Heart right ventricle (tissue), 16 donors: ENCODE measurements at places on chromosomes 12 and 14. TPM values are rescaled to one million over a fixed set of nuclear protein-coding genes. Genes with fewer than 3 reads are reported as not detected.

DNA sequence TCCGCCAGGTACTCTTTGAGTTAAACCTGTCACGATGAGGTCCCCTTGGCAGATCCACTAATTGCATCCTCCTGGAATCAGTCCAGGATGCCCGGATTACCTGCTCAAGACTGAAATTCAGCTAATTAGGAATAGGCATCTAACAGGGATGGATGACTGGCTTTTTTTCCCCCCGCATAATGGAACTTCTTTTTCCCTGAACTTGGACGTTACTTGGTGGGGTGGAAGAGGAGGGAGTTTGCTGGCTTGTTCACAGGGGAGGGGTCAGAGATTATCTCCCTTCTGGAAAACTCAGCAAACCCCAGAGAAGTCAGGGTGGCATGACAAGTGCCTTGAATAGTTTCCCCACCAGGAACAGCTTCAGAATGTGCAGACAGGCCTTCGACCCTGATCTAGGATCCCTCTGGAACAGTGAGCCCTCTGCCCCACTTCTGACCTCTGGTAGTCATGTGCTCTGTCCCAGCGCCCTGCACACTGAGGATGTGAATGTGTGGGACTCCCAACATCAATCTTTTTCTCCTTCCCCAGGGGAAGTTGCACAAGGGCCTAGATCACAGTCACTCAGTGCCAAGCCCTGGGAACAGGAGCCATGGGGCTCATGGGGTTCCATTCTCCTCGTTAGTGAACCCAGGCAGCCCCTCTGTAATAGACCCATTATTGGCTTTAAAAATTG, 142.5 kb downstream of the SMOC1 start:
- no peak for DNase-seq

DNA sequence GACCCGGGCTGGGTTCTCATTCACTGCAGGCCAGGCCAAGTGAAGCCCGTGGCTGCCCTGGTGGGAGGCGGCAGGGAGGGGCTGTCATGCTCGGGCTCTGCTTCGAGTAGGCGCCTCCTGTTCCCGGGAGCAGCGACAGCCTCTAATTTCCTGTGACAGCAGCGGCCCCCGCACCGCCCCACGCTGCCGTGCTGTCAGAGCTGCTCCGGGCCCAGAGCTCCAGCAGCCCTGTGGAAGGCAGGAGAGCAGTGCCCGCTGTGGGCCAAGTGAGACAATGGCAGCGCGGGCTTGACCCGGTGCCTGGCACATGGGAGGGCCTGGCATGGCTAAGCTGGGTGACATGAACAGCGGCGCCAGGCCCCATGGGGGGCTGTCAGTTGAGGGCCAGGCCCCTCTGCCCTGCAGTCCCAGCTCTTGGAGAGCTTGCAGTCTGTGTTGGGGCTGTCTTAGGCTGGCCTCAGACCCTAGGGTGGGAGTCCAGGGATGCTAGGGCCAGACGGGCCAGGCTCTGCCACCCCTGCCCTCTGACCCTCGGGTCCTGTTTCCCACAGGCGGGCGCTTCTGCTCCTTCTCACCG, 5.1 kb downstream of the TRMT61A start:
- no peak for DNase-seq

DNA sequence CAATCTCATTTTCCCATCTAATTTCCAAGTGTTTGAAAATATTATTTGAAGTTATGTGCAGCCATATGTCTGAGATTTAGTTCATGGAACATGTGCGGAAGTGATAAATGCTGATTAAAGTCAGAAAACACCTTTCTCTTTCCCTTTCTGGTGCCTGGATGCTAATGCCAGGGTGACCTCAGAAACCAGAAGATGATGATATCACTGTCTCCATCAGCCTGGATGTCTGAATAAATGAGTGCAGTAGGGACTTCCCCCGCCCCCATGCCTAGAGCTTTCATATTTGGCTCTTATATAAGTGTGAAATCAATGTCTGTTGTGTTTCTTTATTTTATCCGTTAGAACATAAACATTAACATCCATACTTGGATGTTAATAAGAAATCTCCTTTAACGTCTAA, 261.9 kb upstream of the LRIG3 start:
- DNase-seq: no peak

DNA sequence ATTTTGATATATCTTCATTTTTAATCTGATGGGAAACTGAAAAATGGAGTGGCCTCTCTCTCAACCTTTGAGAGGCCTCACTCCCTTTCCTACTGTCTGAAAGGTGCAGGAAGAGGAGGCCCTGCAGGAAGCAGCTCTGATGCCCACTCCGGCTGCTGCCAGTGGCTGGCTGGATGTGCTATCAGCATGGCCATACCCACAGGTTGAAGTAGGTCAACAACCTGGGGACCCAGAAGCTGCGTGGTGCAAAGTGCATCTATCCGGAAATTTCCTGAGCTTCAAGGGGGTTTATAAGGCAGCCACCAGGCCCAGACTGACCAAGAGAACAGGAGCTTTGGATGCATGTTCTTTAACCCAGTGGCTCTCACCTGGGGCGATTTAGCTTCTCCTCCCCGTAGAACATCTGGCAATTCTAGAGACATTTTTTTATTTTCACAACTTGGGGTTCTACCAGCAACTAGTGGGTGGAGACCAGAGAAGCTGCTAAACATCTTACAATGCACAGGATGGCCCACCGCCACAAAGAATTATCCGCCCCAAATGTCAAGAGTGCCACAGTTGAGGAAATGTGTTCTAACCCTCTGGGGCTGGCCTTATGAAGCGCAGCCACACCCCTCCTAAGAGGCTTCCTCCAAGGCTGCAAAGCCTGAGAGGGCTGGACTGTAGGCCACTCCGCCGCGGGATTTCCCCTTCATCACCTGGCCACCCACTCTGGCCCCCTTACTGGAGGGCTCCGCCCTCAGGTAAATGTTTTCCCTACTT, 8.2 kb upstream of the BATF start:
- DNase-seq: no peak

The APOF gene
- total RNA-seq: not detected

- DNase-seq: no peak
Observed at GRCh38 chr14:51400139-51400538, 160.1 kb downstream of the TMX1 start.

The ACOT4 gene
- total RNA-seq: 0.77 TPM

The ZNF385A gene
- total RNA-seq: 5.0 TPM

GRCh38 chr14:41859336-41859735, 252.7 kb downstream of the LRFN5 start:
- DNase-seq: no peak

GRCh38 chr12:118101051-118101450, 2.8 kb downstream of the VSIG10 start:
- DNase-seq: no peak

DNA sequence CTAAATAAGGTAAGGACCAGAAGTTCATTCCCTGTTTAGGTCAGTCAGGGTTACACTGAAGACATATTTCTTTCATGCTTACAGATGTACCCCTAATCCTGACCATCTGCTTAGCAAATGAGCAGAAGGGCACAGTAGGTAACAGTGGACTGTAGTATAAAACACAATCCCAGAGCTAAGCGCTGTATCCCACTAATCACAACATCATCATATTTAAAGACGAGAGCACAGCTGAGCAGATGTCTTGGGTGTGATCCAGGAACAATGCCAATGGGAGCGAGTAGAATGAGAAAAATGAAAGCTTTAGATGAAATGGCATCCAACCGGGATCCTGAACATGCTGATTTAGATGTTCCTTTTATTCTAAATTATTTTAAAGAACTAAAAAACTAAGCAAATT, 213.4 kb downstream of the CCER1 start:
- DNase-seq: no peak

The TAS2R9 gene
- not detected for total RNA-seq

GRCh38 chr12:123916729-123917128, 55.9 kb downstream of the CCDC92 start:
- no peak for DNase-seq

- no peak for DNase-seq
Observed at GRCh38 chr12:70885956-70886355, 34.6 kb downstream of the PTPRR start.

GRCh38 chr12:95158919-95159318, 58.3 kb downstream of the FGD6 start:
- no peak for DNase-seq

GRCh38 chr12:3243376-3244084, 166.4 kb downstream of the TSPAN9 start:
- no peak for DNase-seq

DNA sequence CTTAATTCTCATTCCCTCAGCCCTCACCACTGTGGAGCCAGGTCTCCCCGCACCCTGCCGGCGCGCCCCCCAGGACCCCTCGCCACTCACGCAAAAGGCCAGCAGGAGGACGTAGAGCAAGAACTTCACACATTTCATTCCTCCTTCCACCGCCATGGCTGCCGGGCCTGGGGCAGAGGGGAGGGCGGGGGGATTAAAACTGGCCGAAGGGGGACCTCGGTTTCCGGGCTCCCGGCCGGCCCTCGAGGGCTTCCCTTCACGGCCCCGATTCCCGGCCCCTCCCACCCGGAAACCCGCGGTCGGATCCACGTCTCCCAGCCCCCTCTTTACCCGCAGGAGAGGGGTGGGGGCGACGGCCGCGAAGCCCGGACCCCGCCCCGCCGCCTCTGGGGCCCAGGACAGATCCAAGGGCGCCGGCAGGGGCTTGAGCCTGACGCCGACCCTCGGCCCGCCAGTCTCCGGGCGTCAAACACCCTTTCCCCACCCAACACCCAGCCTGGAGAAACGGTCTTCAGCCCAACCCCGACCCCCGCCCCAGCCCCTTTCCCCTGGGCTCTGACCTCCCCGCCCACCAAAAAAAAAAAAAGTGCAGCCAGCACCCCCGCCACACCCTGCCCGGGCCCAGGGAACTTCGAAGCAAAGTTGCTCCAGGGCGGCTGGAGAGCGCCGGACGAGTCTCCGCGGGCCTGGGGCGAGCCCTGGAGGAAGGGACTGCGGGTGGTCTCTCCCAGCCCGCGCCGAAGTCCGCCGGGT, 447 bp downstream of the CD63 start:
- DNase-seq: peak; percentile 87

GRCh38 chr12:47943623-47944340, 19.6 kb upstream of the TMEM106C start:
- no peak for DNase-seq

GRCh38 chr14:66315098-66315497, 171.1 kb upstream of the CCDC196 start:
- no peak for DNase-seq

DNA sequence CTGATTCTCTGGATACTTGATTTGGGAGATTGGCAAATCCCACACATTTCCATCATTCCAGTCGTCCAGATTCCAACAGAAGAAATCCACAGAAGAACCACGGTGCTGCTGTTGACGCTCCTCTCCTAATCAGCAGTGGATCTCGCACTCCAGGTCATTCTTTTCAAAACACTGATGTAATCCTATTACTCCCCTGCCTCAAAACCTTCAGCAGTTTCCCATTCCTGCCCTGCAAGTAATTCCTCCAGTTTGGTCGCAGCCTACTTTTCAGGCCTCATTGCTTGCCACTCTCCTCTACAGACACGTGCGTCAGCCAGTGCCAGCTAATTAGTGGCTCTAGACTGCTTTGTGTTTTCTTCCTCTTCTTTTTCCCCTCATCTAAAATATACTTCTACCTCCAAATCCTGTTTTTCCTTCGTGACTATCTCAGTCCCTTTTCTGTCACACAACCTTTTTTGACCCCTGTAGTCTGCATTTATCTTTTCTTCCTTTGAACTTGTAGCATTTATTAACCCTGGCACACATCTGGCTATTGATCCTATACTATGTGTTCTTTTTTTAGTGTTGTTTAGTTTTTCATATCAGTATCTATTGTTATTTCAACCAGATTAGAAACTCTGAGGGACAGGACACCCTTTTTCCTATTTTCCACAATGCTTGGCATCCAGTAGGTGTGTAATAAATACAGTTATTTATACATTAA, 36.8 kb downstream of the PRORP start:
- DNase-seq: no peak

GRCh38 chr12:56518570-56518969, 3.0 kb upstream of the RBMS2 start:
- no peak for DNase-seq

- DNase-seq: no peak
Observed at GRCh38 chr12:114342656-114343055, 63.3 kb downstream of the TBX5 start.

GRCh38 chr14:48289701-48290100, 614.3 kb upstream of the MDGA2 start:
- DNase-seq: no peak

- no peak for DNase-seq
Observed at GRCh38 chr12:28800129-28800528, 348.9 kb upstream of the FAR2 start.

The FAM186B gene
- 1.5 TPM for total RNA-seq

DNA sequence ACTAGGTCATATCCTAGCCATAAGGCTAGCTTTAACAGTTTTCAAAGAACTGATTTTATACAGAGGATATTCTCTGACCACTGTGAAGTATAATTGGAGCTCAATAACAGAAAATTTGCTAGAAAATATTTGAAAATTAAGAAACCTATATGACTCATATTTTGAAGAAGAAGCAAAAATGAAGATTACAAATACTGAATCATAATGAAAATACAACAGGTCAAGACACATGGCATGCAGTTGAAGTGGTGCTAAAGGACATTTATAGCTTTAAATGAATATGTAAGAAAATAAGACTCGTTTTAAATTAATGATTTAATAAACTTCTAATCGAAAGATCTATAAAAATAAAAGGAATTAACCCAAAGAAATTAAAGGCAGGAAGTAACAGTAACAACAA, 1234.6 kb downstream of the SLC16A7 start:
- no peak for DNase-seq

The PABPN1 gene
- 61.7 TPM for total RNA-seq

The ZFYVE1 gene
- 14.1 TPM for total RNA-seq

- no peak for DNase-seq
Observed at GRCh38 chr14:22597771-22598098, 365 bp upstream of the ABHD4 start.
